Globus pallidus (tissue), 1 donor: ENCODE measurements at places on chromosomes 16 and 17.
A peak's percentile ranks its signal among the peaks of the same experiment; 100 is the strongest.

DNA sequence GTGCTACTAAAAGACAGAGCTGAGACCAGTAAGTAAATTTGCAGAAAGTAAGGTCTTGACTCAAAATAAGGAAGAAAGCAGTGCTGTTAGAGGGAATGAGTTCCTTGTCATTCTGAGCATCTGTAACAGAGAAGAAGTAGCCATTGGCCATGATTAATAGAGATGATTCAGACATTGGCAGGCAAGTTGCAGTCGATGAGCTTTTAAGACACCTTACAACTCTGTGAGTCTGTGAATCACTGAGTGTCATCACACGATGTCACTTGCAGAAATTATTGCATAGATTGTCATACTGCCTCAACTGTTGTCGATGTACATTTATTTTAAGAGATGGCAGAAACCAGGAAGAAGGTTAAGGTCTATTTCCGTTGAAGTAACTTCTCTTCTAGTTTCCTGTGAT lies 201.1 kb upstream of the CDH13 start:
- DNase-seq = no peak

GRCh38 chr17:75542229-75542628 lies 16.7 kb downstream of the LLGL2 start:
- DNase-seq = no peak

GRCh38 chr17:68349157-68349556 lies 57.9 kb downstream of the ARSG start:
- no peak for DNase-seq

GRCh38 chr16:67209565-67209964 lies 10.6 kb downstream of the ELMO3 start:
- no peak for DNase-seq

- DNase-seq = no peak
Measured at GRCh38 chr16:31201582-31202413, 762 bp downstream of the PYCARD start.

GRCh38 chr17:12472252-12473173 lies 193.2 kb upstream of the MYOCD start:
- no peak for DNase-seq

GRCh38 chr16:18782697-18783429 lies 7.3 kb downstream of the RPS15A start:
- DNase-seq = no peak

GRCh38 chr17:45050481-45051059 lies 862 bp downstream of the DCAKD start:
- DNase-seq = no peak

DNA sequence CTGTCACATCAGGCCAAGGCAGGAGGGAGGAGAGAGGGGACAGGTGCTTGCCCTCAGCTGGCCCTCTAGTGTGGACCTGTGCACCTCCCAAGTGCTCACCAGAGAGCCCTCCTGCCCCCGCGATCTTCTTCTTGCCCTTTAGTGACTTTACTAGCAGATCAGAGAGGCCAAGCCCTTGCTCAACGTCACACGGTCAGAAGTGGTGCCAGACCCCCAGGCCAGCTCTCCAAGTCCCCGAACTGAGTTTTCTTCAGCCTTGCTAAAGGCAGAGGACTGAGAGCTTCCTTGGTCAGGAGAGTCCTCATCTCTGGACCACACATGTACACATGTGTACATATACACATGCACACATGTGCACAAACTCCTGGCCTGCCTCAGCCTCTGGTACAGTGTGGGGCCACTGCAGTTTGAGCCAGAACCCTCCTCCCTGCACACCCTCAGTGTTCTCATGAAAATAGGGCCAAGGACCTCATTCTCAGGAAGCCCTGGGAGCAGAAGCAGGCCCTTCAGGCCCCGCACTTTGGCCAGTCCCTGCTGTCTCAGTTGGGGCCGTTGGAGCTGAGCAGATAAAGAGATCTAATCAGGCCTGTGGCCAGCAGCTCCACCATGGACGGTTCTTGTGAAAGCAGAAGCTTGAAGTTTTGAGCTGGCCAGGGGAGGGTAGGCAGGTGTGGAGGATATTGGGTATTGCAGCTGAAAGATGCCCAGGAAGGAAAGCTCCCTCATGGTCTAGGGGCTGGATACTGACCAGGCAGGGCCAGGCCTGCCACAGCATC lies 7.4 kb upstream of the EPX start:
- no peak for DNase-seq

- DNase-seq = no peak
Measured at GRCh38 chr16:66692341-66692740, 4.2 kb downstream of the CMTM4 start.

DNA sequence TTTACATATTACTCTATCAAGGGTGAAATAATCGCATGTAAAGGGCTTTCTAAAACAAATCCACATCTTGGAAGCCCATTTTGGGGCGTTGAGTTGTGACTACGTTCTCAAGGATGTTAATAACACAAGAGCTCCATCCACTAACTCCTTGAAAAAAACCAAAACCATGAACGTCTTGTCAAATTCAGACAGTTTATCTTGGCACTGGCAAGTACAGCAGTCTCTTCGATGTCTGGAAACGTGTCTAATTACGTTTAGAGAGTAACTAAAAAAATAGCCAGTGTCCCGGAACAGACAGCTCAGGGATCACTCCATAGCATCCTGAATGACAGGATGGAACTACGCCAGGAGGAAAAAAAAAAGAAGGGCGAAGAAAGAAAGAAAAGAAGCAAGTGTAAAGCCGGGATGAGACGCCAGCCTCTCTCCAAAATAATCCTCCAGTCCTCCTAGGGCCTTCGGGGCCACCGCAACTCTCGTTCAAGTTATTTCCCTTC lies 954 bp downstream of the MYO1D start:
- DNase-seq = peak; percentile 29

- peak; percentile 39 for DNase-seq
Measured at GRCh38 chr16:1105888-1106620, 10.0 kb upstream of the C1QTNF8 start.

GRCh38 chr17:39543176-39543575 lies 64.5 kb downstream of the NEUROD2 start:
- DNase-seq = no peak

- DNase-seq = no peak
Measured at GRCh38 chr17:4899341-4900230, at the start of gene C17orf107. TSS of gene C17orf107 (plus strand) at chr17:4899536. CDS start at chr17:4899763, 227 bp downstream.

- DNase-seq = no peak
Measured at GRCh38 chr16:56767024-56767423, 37.1 kb downstream of the NUP93 start.

GRCh38 chr17:82924812-82925211 lies 85.0 kb upstream of the ZNF750 start:
- no peak for DNase-seq

DNA sequence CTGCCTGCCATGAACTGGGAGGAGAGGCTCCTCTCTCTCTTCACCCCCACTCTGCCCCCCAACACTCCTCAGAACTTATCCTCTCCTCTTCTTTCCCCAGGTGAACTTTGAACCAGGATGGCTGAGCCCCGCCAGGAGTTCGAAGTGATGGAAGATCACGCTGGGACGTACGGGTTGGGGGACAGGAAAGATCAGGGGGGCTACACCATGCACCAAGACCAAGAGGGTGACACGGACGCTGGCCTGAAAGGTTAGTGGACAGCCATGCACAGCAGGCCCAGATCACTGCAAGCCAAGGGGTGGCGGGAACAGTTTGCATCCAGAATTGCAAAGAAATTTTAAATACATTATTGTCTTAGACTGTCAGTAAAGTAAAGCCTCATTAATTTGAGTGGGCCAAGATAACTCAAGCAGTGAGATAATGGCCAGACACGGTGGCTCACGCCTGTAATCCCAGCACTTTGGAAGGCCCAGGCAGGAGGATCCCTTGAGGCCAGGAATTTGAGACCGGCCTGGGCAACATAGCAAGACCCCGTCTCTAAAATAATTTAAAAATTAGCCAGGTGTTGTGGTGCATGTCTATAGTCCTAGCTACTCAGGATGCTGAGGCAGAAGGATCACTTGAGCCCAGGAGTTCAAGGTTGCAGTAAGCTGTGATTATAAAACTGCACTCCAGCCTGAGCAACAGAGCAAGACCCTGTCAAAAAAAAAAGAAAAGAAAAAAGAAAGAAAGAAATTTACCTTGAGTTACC lies 36.7 kb upstream of the STH start:
- DNase-seq = no peak

- DNase-seq = no peak
Measured at GRCh38 chr17:67011527-67012175, 32.7 kb upstream of the CACNG1 start.

GRCh38 chr17:57811638-57812280 lies 38.1 kb downstream of the MRPS23 start:
- DNase-seq = no peak

- DNase-seq = no peak
Measured at GRCh38 chr16:5582529-5582928, 484.9 kb upstream of the EEF2KMT start.

GRCh38 chr17:2251098-2251497 lies 52.5 kb downstream of the SMG6 start:
- no peak for DNase-seq

- no peak for DNase-seq
Measured at GRCh38 chr16:19879241-19879792, 5.3 kb downstream of the GPRC5B start.

DNA sequence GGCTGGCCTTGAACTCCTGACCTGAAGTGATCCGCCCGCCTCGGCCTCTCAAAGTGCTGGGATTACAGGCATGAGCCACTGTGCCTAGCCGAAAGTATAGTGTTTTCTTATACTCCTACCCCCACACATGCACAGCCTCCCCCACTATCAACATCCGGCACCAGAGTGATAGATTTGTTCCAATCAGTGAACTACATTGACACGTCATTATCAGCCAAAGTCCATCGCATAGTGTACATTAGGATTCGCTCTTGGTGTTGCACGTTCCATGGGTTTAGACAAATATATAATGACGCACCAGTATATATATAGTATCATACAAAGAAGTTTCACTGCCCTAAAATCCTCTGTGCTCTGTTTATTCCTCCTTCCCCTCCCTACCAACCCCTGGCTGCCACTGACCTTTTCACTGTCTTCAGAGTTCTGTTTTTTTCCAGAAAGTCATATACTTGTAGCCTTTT lies 11.9 kb upstream of the TM4SF5 start:
- DNase-seq = no peak

DNA sequence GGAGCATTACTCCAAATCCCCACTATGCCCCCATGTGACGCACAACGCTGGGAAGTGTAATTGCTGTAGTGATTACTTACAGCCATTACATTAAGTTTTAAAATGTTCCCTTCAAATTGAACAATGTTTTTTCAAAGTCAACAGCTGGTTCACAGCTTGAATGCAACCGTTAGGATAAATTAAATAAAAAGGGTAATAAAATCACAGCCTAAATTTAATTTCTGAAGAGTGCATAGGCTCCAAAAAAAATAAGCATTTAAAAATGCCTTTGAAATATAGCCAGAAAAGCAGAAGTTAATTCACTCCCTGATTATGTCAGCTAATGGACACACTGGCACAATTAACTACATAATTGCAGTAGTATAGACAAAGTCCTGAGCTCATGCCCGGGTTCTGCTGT lies 50.5 kb upstream of the KDM8 start:
- DNase-seq = no peak

DNA sequence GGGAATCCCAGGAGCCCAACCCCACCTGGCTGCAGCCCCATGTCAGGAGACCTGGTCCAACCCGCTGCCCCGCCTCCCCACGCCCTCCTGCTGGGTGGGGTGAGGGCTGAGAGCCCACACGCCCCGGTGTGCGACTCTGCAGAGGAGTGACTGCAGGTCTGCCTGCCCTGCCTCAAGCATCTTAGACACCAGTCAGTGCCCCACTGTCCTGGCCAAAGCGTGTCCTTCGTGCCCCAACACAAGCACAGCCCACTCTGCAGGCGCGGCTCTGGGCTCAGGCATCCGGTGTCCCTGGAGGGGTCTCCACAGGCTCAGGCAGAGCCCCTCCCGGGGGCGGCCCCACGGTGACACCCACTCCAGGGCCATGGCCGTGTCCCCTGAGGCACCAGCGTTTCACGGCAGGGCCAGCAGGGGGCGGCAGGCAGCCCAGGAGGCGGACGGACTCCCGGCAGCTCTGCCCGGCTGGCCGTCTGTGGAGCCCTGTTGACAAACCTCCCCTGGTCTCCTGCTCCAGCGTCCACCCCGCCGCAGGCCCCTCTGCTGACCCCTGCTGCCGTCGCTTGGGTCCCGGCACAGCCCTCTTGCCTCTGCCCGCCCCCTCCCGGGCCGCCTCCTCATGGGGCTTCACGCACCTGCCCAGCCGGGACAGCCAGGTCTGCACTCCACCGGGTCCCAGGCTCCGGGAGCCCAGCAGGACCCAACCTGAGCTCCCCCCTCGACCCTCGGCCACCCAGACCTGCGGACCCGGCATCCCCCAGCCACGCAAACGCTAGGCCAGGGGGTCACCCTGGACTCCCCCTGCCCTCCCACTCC lies 8.6 kb upstream of the UBE2I start:
- DNase-seq = no peak

DNA sequence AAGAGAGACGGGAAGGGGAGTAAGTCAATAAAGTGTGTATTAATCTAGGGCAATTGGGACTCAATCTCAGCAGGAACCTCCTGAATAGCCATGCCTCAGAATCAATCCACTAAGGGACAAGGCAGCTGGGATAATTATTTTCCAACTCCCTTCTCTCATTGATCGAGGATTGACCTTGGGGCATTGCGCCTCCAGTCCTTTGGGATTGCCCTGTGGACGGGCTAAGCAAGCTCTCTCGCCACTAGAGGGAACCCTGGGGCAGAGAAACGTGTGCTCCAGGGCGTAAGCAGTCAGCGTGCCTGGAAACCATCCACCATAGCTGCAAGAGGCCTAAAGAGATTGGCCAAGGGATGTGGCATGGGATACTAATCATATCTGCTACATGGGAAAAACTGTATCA lies 53.9 kb upstream of the ERCC4 start:
- DNase-seq = peak; percentile 37

DNA sequence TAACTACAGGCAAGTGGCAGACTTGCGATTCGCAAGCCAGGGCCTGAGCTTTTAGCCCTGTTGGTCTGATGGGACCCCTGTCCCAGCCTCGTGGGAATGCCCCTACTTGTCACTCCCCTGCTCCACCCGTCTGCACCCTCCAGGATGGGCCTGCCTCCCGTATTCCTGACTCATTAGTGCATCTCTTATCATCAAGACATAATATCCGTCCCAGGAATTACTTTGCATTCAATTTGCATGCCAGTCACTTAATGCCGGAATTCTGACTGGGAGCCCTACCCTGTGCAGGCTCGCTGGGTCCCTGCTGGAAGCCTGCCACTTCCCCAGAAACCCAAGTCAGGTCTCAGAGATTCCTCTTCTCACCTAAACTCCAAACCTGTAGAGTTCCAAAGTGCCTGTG lies 3.3 kb downstream of the PRSS53 start:
- DNase-seq = no peak
